ENCODE measurements at places on chromosomes 7 and 10.

DNA sequence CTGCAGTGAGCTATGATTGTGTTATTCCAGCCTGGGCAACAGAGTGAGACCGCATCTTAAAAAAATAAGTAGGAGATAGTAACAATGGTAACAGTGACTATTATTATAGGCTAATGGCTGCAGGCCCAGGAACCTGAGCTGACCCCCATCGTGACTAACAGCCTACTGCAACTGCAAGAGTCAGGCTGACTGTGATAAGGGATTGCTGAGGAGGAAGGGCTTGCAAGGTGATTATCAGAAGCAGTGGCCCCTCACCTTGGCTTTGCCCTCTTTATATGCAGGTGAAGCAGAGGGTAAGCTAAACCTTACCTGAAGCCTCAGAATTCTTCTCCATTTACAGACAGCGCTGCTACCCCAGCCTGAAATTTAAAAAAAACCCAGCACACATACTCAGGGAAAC is 83.9 kb upstream of the SDK1 start:
- DNase-seq: no peak

DNA sequence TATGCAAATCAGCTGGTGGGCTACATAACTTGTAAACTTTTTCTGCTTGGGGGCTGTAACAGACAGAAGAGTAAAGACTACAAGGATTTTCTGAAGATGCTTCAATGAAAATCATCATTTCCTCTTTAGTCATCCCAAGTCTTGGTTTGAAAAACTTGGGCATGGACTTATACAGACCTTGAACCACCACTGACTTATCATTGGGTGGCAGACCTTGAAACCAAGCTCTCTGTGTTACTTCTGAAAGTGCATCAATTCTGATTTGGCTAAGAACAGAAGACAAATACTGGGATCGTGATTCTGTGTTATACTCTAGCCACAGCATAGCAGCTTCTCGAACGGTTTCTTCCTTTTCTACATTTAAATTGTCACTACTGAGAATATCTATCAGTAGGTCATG is 21.3 kb downstream of the KBTBD2 start:
- DNase-seq: no peak

DNA sequence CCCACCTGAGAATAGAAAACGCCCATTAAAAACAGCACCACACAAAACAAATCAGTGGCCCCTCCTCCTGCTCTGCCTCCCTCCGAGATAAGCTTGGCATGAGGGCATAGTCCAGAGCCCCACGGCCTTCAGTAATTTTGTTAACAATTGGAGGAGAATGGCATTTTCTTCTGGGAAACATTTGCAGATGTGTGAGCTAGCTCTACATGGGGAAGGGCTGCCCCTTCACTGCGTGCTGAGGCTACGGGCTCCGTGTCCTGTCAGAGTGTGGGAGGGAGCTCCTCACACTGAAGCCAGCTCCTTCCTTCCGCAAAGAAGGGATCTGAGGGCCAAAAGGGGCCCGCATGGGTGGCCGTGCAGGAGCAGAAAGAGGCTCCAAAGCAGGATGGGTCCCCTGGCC is 15.2 kb downstream of the GRK5 start:
- no peak for DNase-seq

DNA sequence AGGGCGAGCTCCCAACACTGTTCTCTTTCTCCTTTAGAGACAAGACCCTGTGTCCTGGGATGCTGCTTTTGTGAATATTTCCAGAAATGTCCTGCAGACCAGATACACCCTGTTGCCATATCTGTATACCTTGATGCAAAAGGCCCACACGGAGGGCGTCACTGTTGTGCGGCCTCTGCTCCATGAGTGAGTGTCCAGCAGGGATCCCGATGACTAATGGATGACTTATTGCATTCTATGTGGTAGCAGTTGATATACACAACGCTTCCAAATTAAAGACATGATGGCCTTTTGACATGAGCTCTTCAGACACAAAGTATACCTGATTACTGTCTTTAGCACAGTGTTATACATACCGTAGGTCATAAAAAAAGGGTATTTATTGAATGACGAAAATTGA is 45.0 kb upstream of the MGAM2 start:
- no peak for DNase-seq

- no peak for DNase-seq
These were observed 8.5 kb upstream of the ATE1 start for GRCh38 chr10:121936295-121936694.

DNA sequence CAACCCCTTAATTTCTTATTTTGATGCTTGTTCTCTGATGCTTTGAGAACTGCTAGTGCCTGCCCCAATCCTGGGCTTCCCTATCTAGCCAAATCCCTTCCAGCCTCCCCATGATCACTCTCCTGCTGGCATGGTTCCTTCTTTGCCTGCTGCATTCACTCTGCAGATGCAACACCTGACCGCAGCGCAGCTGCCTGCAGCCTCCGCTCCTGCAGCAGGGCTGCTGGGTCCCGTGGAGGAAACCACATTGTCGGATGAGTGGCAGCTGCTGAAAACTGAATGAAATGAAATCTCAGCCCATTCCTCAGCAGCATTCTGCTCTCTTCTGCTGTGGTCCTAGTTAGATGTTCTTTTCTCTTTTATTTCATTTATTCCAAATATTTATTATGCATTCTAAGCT is 320.3 kb downstream of the CCDC3 start:
- no peak for DNase-seq

DNA sequence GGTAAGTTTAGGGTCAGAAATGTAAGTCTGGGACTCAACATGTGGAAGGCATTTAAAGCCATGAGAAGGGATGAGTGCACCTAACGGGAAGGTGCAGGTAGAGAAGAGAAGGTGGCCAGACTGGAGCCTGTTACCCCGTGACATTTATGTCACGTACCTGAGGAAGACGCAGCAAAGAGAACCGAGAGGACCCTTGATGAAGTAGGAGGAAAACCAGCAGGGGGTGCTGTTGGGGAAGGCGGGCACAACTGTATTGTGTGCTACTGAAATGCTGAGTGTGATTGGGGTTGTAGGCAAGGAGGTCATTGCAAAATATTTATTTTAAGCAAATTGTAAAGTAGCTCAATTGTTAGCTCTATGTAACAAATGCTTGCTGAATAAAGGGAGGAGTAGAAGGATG is 338.2 kb upstream of the PRKCQ start:
- DNase-seq: no peak

GRCh38 chr7:121273467-121274167 is 55.2 kb upstream of the WNT16 start:
- no peak for DNase-seq

GRCh38 chr7:119712886-119713462 is 560.0 kb upstream of the KCND2 start:
- DNase-seq: no peak

GRCh38 chr10:119131512-119132240 is 27.8 kb downstream of the DENND10 start:
- peak; percentile 22 for DNase-seq

- no peak for DNase-seq
These were observed 308.1 kb upstream of the PFKP start for GRCh38 chr10:2759233-2759632.

- no peak for DNase-seq
These were observed 115.6 kb downstream of the TSPAN12 start for GRCh38 chr7:120742372-120742771.

DNA sequence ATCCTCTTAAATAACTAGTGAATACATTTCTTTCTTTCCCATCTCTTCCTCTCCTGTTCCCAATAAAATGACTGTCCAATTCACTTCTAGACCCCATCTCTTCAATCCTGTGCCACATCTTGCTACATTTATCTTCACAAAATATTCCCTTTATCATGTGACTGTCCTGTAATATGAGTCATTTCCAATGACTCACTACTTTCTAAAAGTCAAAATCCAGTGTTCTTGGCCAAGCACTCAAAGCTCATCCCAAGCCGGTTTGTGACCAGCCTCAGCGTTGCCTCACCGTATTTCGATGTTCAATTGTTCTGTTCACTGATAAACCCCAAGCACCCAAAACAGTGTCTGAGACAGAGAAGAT is 104.7 kb downstream of the PARD3 start:
- no peak for DNase-seq

DNA sequence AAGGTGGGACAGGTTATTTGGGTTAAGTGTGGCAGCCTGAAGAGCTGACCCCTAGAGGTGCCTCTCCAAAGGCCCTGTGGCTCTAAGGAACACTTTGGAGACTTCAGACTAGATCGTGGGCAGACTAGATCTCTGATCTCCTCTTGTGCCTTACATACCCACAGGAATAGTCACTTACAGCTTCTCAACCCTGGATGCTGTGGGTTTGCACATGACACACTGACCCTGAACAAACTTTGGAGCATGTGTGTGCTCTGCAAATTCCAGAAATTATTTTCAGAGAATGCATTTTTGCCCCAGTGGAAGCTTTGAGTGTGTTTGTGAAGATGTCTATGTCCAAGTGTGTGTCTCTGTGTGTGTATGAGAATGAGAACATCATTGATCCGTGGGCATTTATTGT is 119.6 kb downstream of the EMX2 start:
- DNase-seq: no peak

- no peak for DNase-seq
These were observed 12.6 kb downstream of the OR9A4 start for GRCh38 chr7:141928845-141929195.

DNA sequence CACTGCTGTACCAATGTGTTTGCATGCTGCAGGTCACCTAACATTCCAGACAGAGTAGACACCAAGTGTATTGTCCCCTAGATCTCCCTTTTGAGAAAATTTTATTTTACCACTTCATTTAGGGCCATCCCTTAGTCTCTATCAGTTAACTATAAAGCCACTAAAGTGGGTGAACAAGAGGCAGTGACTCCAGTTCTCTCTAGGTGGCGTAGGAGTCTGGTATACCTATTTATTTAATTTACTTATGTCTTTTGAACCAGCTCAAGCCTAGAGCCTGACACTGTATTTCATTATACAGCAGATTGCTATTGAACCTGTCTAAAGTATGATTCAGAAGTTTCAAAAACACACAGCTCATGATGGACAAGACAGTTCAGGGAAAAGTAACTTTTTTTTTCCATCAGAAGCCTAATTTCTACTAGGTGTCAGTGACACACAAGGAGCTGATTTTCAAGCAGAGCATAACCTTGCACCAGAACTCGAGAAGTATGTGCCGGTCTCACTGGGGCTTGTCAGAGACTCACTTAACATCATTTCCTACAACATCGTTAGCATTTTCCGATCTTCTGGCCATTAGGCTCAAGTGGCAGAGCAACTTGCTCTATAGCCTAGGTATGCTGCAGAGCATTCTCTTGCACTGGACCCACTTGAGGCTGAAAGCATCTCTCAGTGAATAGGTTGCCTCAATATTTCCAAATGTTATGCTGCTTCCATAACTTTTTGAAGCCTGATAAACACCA is 175.4 kb downstream of the CDC14C start:
- DNase-seq: no peak

DNA sequence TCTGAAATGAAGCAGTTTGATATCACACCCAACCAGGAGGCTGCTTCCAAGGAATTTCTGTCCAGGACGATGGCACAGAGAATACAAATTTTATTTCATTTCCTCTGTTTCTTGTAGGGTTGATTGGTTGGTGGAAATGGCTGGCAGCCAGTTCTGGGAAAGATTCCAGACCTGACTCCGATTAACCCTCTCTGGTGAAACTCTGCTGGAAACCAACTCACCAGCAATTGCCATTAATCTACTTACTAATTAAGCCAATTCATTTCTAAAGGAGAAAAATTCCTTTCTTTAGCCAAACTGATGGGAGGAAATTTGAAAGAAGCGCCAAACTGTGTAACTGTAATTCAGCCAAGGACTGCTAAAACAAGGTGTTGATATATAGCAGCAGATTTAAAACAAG is 10.7 kb downstream of the PTF1A start:
- DNase-seq: no peak

DNA sequence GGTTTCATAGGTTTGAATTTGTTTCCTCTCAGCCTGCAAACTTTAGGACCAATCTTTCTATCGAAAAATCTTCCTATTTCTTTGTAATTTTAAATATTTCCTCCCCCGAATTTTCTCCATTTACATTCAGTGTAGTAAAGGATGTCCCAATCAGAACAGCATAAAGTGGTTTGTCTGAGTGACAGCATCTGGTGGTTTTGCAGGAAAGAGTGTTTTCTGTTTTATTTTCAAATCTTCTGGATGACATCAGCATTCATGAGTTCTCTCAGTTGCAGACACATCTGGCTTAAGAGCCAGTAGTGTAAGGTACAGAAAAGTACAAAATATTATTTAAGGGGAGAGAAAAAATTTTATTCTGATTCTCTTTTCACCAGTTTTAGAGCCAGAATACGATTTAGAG is 634.8 kb downstream of the PHTF2 start:
- DNase-seq: no peak

DNA sequence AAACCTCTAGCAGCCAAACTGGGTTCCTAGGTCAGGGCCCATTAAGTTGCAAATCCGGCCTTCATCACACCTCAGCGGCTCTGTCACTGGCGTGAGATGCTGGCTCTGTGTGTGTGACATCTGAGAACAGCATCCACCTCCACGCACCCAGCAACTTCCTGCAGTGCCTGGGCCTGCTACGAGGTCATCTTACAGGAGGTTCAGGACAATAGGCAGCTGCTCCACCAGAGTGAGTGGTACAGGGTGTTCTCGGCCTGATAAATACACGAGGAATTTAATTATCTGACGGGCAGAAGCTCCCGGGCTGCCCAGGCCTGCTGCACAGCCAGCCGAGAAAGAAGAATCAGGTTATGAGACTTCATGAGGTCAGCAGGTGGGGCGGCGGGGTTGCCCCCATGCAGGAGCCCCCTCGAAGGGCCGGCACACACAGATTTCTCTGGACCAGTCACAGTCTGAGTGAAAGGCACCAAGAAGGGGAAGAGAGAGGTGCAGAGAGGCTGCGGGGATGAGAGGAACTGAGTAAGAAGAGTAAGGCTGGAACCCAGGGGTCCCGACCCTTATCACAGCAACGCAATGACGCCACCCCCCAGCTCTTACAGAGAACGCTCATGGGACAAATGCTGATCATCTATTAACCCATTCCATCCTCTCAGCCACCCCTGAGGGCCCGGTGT is 49.3 kb downstream of the CALML3 start:
- DNase-seq: no peak

GRCh38 chr7:141568227-141568626 is 17.0 kb downstream of the AGK start:
- no peak for DNase-seq

DNA sequence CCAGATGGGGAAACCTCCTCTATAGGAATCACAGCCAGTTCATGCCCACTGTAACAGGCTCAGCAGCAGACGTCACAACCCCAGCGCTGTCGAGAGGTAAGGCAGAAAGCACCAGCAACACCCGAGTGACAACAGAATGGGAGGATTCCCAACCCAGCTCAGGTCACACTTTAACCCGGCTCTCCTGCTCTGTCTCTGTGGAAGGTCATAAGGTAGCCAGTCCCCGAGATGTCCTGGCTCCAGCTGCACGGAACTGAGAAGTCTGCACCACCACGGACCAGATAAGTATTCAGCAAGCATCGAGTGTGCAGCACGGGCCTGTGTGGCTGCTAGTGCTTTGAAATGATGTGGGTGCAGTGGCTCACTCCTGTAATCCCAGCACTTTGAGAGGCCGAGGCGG is 236.7 kb upstream of the TCERG1L start:
- DNase-seq: no peak
